IMR-90 (cell line): ENCODE measurements at places on chromosomes 1 and 21. TPM values are rescaled to one million over a fixed set of nuclear protein-coding genes. Genes with fewer than 3 reads are reported as not detected.

Gene ACKR1
- not detected in 2 replicates for total RNA-seq

Gene XPR1
- total RNA-seq, result 25.1 and 25.3 TPM in 2 replicates

GRCh38 chr21:38531591-38531990 lies 33.3 kb upstream of the ERG start:
- H3K4me1 ChIP-seq, result no peaks in the 10 kb centered on the region
- no peaks in the 10 kb centered on the region for H3K36me3 ChIP-seq
- H3K4me3 ChIP-seq, result no peak overlapping the region
- no peak overlapping the region for H3K27ac ChIP-seq

- H3K27me3 ChIP-seq, result peaks cover 20% of the 10 kb centered on the region
- no peak overlapping the region for H3K4me3 ChIP-seq
- no peak for DNase-seq
- no peaks in the 10 kb centered on the region for H3K36me3 ChIP-seq
- no peak overlapping the region for H3K27ac ChIP-seq
These were observed 102.0 kb downstream of the IER5 start for GRCh38 chr1:181190364-181191035.

GRCh38 chr1:222784916-222785315 lies 29.9 kb upstream of the DISP1 start:
- DNase-seq, result no peak
- no peaks in the 10 kb centered on the region for H3K36me3 ChIP-seq
- H3K4me3 ChIP-seq, result no peak overlapping the region
- no peaks in the 10 kb centered on the region for H3K4me1 ChIP-seq

- peaks cover 2% of the 10 kb centered on the region for H3K27me3 ChIP-seq
- peak overlapping the region; percentile 55 for H3K4me3 ChIP-seq
These were observed 49.0 kb downstream of the SIM2 start for GRCh38 chr21:36747815-36748383.

- no peak overlapping the region for H3K4me3 ChIP-seq
- H3K27me3 ChIP-seq, result no peaks in the 10 kb centered on the region
These were observed 60.9 kb downstream of the GLIS1 start for GRCh38 chr1:53678046-53678445.

DNA sequence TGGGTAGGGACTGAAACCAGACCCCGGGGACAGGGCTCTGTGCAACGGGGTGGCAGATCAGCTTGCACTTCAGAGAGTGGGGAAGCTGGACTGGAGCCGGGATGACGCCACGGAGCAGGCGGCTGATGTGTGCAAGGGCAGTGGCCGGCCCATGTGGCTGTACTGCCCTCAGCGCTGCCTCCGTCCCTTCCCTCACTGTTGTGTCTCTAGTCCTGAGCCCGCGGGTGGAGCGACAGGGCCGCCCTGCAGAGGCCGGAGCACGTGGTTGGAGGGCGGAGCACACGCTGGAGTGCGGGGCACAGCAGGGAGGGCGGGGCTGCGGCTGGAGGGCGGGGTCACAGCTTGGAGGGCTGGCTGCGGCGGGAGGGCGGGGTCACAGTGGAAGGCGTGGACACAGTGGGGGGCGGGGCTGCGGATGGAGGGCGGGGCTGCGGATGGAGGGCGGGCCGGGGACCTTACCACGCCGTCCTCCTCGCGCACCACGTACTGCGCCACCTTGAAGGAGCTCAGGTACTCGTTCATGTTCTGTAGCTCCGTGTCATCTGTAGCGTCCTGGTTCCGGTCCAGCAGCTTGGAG lies 52.4 kb downstream of the CHD5 start:
- no peak overlapping the region for H3K4me3 ChIP-seq
- H3K36me3 ChIP-seq, result no peaks in the 10 kb centered on the region
- H3K27me3 ChIP-seq, result peaks cover 2% of the 10 kb centered on the region; the same call in 1 of the 2 replicates
- no peak overlapping the region for H3K27ac ChIP-seq
- DNase-seq, result peak; percentile 23
- H3K4me1 ChIP-seq, result no peaks in the 10 kb centered on the region

DNA sequence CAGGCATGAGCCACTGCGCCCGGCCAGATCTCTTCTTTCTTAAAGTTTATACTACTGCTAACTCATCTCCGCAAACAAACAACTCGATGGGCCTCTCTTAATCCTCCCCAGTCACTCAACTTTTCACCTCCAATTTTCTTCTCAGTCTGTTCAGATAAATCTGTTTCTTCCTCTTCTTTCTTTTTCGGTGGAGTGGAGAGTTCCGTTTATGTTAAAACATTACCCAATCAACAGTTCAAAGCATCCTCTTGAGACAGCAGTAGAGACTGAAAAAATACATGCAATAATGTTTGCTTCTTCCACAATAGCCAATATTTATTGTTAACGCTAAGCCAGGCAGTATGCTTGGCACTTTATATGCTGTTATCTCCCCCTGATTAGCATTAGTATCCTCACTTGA lies 1.4 kb upstream of the ANKRD13C start:
- no peak overlapping the region for H3K27ac ChIP-seq
- H3K36me3 ChIP-seq, result peaks cover 2% of the 10 kb centered on the region; the same call in 1 of the 2 replicates
- H3K4me1 ChIP-seq, result no peaks in the 10 kb centered on the region
- DNase-seq, result no peak
- H3K4me3 ChIP-seq, result no peak overlapping the region
- H3K27me3 ChIP-seq, result no peaks in the 10 kb centered on the region

DNA sequence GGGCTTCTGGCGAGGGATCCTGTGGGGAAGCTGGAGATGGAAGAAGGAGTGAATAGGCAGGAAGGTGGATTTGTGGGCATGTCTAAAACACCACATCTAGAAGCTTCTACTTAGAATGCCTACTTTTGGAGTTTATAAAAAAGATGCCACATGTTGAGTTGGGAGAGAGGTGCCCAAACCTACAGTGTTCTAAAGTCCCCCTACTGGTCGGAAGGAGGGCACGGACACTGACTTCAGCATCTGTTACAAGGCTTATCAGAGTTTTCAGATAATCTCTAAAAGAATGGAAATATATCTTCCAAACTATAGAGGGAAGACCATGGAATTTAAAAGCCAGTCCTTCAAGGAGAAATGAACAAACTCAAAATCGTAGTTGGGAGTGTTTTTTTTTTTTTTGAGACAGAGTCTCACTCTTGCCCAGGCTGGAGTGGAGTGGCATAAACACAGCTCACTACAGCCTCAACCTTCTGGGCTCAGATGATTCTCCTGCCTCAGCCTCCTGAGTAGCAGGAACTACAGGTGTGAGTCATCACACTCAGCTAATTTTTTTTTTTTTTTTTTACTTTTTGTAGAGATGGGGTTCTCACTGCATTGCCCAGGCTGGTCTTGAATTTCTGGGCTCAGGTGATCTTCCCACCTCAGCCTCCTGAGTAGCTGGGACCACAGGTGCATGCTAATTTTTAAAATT lies 14.8 kb downstream of the IBA57 start:
- H3K36me3 ChIP-seq, result no peaks in the 10 kb centered on the region
- H3K4me1 ChIP-seq, result peaks cover 11% of the 10 kb centered on the region
- peak overlapping the region; percentile 27; the same call in 1 of the 2 replicates for H3K27ac ChIP-seq
- no peak overlapping the region for H3K4me3 ChIP-seq
- no peaks in the 10 kb centered on the region for H3K27me3 ChIP-seq

DNA sequence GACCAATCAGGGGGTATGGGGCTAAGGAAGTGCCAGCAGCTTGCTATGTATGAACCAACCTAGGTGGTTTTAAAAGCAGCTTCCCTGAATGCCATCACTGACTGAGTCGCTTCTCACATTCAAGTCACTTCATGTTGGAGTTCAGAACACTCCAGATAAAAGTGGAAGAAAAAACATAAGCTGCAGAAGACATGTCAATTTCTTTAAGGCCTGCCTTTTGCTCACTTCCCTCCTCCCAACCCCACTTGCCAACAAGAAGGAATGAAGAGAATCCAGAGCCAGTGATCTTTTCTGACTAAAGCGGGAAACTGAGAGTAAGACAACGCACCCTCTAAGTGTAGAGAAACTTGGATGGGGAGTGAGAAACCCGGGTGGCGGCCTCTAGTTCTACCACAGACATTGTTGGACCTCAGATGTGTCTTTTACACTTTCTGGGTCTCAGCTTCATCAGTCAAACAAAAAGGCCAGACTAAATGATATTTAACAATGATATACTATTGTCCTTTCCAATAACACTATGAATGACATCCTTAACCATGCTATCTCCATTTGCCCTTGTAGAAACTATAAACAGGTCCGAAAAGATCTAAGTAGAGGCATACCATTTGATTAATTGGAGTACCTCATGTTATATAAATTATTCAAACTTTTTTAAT lies 54.1 kb downstream of the LUZP1 start:
- H3K4me3 ChIP-seq, result no peak overlapping the region
- no peaks in the 10 kb centered on the region for H3K27me3 ChIP-seq
- no peak overlapping the region; the same call in 1 of the 2 replicates for H3K27ac ChIP-seq
- H3K36me3 ChIP-seq, result no peaks in the 10 kb centered on the region
- peaks cover 11% of the 10 kb centered on the region for H3K4me1 ChIP-seq

GRCh38 chr1:174243451-174244000 lies 84.2 kb downstream of the RABGAP1L start:
- no peaks in the 10 kb centered on the region for H3K27me3 ChIP-seq
- peak; percentile 12 for DNase-seq
- H3K4me3 ChIP-seq, result no peak overlapping the region
- no peak overlapping the region for H3K27ac ChIP-seq
- no peaks in the 10 kb centered on the region for H3K4me1 ChIP-seq
- H3K36me3 ChIP-seq, result 0 out of 2 replicates have a peak, but pooled peaks cover 2% of the 10 kb centered on the region

GRCh38 chr1:24639881-24640280 lies 3.2 kb upstream of the SRRM1 start:
- H3K27me3 ChIP-seq, result peaks cover 10% of the 10 kb centered on the region
- no peaks in the 10 kb centered on the region for H3K36me3 ChIP-seq
- no peak for DNase-seq

- H3K36me3 ChIP-seq, result no peaks in the 10 kb centered on the region
- no peak overlapping the region for H3K27ac ChIP-seq
- DNase-seq, result no peak
- H3K27me3 ChIP-seq, result no peaks in the 10 kb centered on the region
These were observed 262.1 kb downstream of the AKT3 start for GRCh38 chr1:243587823-243588560.

GRCh38 chr1:172414331-172414730 lies 6.2 kb upstream of the C1orf105 start:
- H3K27ac ChIP-seq, result no peak overlapping the region
- no peaks in the 10 kb centered on the region for H3K4me1 ChIP-seq
- no peaks in the 10 kb centered on the region for H3K27me3 ChIP-seq
- no peak overlapping the region for H3K4me3 ChIP-seq
- peak; percentile 57 for DNase-seq

DNA sequence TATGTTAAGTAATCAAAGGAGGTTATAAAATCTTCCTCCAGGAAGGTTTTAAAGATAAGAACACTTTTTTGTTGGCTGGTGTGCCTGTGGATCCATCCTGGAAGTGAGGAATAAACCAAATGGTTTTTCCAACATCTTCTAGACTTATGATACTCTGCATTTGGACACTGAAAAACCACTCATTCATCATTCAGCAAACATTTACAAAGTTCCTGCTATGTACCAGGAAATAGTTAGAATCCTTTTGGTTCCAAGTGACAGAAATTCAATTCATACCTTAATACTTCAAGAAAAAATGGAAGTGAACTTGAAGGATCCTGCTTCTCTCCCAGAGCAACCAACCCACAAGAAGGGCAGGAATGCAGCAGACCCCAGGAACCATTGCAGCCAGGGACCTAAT lies 39.6 kb upstream of the PIGC start:
- no peaks in the 10 kb centered on the region for H3K36me3 ChIP-seq
- H3K4me1 ChIP-seq, result no peaks in the 10 kb centered on the region
- no peak overlapping the region for H3K27ac ChIP-seq
- peaks cover 34% of the 10 kb centered on the region for H3K27me3 ChIP-seq
- no peak for DNase-seq

DNA sequence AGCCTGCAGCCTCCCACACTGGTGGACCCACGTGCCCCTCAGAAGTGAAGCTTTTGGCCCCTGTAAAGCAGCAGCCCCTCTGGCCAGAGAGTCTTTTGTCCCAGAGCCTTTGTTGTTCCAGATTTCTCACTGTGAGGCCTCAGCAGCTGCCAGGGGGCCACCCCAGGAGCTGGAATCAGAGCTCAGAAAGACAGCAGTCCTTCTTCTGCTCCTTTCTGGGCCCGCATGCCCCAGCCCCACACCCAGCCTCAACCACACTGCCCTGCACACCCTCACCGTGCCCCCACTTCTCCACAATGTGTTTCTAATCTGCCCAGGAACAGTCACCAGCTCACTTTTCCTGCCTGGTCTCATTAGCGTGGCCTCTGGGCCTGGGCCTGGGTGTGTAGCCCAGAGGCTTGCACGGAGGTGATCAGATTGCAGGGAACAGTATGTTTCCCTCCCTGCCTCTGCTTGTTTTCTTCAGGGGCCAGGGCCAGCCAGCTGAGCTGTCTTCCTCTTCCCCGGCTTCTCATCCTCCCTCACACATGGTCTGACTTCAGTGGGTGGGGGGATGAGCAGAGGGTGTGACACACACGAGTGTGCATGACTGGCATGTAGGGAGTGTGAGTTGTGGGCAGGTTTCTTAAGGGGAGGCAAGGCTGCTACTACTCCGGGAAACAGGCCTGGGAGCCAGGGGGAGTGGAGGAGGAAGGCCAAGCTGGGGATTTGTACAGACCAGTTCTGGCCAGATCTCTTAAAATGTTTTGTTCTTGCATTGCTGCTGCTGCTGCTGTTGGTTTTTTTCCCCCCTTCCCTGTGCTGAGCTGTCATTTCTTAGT lies 82.5 kb upstream of the ZNF648 start:
- H3K4me3 ChIP-seq, result no peak overlapping the region
- H3K36me3 ChIP-seq, result no peaks in the 10 kb centered on the region
- H3K4me1 ChIP-seq, result 0 out of 2 replicates have a peak, but pooled peaks cover 2% of the 10 kb centered on the region

DNA sequence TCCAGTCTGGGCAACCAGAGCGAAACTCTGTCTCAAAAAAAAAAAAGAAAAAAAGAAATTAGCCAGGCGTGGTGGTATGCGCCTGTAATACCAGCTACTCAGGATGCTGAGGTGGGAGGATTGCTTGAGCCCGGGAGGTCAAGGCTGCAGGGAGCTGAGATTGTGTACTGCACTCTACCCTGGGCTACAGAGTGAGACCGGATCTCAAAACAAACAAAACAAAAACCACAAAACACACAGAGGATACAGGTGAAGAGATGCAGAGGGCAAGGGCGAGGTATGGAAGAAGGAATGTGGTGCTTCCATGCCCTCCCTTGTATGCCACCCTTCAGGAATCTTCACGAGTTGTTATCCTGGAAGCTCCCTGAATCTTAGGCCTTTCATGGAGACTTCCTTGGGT lies 68.5 kb downstream of the NDUFS5 start:
- no peaks in the 10 kb centered on the region for H3K4me1 ChIP-seq
- no peaks in the 10 kb centered on the region for H3K27me3 ChIP-seq
- DNase-seq, result no peak
- H3K27ac ChIP-seq, result no peak overlapping the region

DNA sequence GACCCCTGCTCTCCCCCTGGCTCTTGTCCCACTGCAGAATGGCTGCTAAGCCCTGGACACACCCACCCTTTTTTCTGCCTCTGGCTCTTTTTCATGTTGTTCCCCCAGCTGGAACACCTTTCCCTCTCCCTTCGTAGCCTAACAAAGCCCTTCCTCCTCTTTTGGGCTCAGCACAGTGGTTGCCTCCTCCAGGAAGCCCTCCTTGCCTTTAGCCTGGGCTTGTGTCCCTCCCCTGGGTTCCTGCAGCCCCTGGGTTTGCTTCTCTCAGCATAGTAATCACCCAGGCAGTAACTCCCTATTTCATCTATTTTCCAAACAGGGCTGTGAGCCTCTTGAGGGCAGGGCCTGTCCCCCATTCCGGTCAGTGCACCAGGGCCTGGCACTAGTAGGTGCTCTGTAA lies 19.8 kb upstream of the ACTL8 start:
- H3K36me3 ChIP-seq, result no peaks in the 10 kb centered on the region
- DNase-seq, result no peak
- no peak overlapping the region for H3K27ac ChIP-seq
- no peaks in the 10 kb centered on the region for H3K4me1 ChIP-seq
- no peak overlapping the region for H3K4me3 ChIP-seq
